GM18507 (cell line): ENCODE measurements at places on chromosomes 11 and 22.

GRCh38 chr11:11979488-11980117 is 28.8 kb downstream of the DKK3 start:
- DNase-seq, result no peak

DNA sequence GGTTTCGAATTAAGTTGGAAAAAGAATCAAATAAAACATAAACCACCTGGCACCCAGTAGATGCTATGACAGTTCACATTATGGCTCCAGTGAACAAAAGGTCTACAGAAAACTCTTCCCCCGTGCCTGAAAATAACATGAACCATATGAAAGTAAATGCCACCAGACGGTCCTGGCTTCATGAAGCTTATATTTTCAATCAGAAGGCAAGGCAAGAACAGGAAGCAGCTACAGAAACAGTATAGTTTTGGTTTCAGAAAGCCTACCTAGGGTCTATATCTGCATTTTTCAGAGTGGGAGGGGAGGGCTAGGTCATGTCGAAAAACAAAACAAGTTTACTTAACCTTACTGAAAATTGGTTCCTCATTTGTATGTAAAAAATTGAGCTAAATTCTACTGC is 9.8 kb downstream of the RAB30 start:
- DNase-seq, result peak; percentile 29

GRCh38 chr22:42368379-42369249 is 63.6 kb downstream of the NFAM1 start:
- no peak for DNase-seq

DNA sequence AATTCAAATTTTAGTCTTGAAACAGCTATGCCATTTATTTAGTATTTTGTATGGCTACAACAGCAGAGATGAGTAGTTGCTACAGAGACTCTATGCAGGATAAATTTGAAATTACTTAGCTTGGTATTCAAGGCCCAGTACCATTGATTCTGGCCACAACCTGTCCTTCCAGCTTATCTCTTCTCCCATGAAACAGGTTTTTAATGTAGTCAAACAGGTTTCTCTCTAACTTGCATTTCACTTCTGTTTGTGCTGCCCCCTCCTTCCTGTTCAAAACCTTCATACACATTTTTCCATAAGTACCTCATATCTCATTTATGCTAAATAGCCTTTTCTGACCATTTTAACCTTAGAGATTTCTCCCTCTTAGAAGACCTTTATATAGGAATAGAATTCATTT is 3.3 kb downstream of the USP47 start:
- no peak for DNase-seq

DNA sequence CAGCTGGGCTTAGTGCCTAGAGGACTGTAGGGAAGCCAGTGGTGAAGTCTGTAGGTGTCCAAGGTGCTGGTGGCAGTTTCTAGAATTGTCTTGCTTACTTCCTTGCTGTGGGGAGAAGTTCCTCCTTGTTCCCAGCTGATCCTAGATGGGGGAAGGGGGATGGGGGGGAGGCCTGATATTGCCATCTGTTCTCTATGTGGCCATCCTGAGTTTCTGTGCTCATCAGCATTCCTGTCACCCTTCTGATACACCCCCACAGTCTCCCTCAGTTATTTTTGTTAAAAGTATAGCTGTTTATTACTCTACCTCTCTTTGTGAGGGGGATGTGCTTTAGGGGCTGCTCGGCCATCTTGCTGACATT is 36.5 kb downstream of the MADD start:
- no peak for DNase-seq

DNA sequence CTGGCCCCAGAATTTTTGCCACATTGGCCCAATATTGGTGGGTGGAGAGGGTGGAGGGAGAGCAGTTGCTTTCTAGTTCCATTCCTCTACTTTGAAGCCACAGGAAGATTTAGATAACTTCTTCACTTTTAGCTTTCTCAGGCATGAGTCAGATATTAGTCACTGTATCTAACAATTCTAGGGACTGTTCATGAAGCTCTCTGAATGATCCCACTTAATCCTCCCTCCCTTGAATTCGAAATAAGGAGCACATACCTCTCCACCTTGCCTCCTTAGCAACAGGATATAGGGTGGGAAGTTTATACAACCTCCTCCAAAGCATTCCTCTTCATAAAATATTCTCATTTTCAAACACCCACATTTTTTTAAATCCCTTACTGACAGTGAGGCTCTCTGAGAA is 13.5 kb downstream of the FSHB start:
- DNase-seq, result no peak

- DNase-seq, result no peak
Measured at GRCh38 chr11:130798801-130799200, 117.5 kb downstream of the SNX19 start.

- DNase-seq, result no peak
Measured at GRCh38 chr11:24453129-24453718, 43.6 kb upstream of the LUZP2 start.

DNA sequence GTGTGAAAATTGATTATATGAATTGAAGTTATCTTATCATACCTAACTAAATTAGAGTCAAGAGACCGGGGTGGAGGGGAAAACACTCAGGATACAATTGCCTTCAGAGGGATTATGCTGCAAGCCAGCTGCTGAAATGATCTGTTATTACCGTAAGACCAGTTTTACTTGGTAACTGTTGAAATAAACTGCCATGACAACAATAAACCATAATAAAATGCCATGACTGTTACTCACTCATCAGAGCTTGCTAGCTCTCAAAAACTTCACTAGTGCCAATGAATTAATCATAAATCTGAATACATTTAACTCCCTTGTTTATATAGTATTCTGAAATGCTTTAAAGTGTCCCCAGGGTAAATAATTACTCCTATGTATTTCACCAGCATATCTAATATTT is 68.2 kb downstream of the CASP12 start:
- no peak for DNase-seq

DNA sequence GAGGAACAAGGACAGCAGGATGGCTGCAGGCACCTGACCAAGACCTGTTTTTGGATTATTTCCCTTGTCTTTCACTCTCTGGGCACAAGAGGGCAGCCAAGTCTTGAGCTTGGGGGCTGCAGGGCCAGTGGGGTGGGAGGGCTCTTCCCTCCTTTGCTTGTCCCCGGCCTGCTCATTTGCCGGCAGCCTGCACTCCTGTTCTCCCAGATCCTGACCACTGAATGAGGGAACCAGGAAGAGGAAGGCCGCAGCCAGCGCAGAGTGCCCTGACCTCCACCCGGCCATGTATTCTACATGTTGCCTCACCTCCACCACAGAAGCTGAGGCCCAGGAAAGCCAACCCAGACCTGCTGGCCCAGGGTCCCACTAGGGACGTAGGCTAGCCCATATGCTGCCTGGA is 15.5 kb upstream of the NNMT start:
- DNase-seq, result no peak
